Substantia nigra (tissue), 51 donors: ENCODE measurements at places on chromosomes 16 and 17.

DNA sequence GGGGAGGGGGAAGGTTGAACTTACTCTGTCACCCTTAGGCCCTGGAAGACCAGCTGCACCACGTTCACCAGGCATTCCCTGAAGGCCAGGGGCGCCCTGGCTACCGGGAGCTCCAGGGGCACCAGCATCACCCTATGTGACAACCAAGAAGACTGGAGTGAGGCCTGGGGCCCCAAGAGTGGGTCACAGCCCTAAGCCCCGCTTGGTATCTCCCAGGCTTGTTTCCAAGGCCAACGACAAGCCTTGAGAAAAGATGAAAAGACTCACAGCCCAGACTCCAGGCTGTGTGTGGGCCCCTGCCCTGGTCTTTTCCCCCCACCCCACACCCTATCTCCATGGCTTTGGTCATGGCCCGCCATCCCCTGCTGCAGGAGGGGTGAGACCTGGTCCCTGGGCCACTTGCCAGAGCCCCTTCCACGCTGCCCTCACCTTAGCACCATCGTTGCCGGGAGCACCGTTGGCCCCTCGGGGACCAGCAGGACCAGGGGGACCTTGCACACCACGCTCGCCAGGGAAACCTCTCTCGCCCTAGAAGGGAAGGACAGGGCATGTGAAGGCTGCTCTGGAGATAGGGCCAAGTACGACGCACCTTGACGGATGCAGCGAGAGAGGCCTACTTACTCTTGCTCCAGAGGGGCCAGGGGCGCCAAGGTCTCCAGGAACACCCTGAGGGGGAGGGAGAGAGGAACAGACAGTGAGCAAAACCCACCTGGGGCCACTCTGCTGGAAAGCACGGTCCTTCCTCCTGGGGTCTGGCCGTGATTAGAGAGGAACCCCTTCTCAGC, 9.9 kb downstream of the COL1A1 start:
- no peak for DNase-seq

DNA sequence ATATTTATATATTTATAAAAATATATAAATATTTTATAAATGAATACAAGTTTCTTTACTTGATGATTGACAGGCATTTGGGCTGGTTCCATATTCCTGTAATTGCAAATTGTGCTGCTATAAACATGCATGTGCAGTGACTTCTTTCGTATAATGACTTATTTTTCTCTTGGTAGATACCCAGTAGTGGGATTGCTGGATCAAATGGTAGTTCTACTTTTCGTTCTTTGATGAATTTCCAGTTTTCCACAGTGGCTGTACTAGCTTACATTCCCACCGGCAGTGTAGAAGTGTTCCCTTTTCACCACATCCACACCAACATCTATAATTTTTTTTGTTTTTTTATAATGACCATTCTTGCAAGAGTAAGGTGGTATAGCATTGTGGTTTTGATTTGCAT, 7.8 kb downstream of the ACSM2B start:
- DNase-seq, result no peak

- no peak for DNase-seq
These were observed 6.9 kb downstream of the KRT31 start for GRCh38 chr17:41390411-41390938.

DNA sequence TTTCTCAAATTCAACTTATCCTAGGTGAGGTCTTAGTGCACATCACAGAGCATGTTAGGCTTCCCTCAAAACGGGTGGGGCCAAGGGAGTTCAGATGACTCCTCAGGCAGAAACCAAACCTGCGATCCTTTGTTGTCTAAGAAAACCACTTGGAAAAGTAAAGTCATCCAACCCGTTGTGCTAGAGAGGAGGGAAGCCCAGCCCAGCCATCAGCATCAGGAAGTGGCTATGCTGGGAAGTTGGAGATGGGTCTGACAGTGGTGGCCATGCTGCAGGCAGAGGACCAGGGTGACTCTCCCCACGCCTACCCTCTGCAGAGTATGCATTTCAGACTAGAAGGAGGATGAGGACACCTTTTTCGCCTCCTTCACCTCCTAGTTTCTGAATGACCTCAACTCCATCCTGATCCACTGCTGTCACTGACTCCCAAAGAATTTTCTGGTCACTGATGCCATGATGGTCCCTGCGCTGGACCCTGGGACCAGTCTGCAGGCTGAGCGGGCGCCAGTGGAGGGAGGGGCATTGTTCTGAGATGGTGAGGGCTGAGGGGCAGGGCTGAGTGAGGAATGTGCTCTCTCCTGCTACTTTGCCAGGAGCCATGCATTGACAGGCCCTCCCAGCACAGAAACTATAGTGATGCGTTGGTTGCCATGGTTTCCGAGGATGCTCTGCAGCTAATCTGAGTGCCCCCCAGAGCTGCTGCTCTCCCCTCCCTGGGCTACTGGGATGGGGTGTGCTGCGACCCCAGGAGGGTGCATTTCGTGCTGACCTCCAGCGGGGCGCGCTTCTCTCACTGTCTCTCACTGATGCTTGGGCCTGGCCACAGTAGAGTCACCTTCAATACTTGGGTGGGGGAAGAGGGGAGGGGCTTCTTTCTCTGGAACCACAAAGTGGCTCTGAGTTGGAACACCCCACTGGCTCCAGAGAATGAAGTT, 20.4 kb downstream of the ALOX12B start:
- DNase-seq, result no peak

DNA sequence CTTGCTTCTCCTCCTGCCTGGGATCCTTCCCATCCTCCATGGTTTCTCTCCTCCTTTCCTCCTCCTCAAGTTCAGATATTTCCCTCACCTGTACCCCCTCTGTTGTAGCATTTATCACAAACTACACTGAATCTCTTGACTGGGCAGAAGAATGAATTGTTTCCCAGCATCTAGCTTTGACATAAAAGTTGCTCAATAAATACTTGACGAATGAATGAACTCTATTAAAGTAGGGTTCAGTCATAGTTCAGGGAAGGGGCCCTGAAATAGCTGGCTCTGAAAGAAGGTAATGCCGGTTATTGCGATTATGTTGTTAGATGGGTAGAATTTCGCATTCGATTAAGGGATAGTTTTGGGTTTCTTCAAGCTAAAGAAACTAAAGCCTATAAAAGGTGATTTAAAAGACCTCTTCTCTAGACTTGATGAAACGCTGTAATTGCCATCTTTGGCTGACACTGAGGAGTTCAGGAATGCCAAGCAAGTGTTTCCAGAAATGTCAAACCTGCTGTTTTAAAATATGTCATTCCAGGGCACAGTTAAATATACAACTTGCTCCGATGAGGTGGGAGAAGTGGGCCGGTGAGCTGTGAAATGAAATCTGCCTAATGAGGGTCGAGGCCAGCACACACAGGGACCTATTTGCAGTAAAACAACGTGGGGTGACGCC, 1.0 kb upstream of the CPD start:
- DNase-seq, result no peak

GRCh38 chr16:78745108-78746019, 645.9 kb downstream of the WWOX start:
- DNase-seq, result no peak

DNA sequence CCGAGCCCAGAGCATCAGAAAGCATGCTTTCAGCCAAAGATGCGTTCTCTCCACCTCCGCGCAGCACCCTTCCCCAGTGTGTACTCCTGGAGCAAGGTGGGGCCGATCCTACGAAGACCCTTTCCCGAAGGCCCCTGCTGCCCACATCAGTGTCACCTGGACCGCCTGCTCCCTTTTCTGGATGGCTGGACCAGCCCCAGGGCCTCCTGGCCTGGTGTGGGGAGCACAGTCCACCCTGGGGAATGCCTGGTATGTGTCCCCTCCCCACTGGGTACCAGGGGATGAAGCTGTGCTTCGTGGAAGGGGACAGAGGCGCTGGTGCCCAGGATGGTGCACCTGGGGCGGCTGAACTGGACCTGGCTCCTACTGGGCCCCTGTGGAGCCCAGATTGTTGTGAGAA, 173.8 kb downstream of the SEC14L1 start:
- DNase-seq, result no peak

GRCh38 chr16:78607465-78607864, 508.0 kb downstream of the WWOX start:
- DNase-seq, result no peak

DNA sequence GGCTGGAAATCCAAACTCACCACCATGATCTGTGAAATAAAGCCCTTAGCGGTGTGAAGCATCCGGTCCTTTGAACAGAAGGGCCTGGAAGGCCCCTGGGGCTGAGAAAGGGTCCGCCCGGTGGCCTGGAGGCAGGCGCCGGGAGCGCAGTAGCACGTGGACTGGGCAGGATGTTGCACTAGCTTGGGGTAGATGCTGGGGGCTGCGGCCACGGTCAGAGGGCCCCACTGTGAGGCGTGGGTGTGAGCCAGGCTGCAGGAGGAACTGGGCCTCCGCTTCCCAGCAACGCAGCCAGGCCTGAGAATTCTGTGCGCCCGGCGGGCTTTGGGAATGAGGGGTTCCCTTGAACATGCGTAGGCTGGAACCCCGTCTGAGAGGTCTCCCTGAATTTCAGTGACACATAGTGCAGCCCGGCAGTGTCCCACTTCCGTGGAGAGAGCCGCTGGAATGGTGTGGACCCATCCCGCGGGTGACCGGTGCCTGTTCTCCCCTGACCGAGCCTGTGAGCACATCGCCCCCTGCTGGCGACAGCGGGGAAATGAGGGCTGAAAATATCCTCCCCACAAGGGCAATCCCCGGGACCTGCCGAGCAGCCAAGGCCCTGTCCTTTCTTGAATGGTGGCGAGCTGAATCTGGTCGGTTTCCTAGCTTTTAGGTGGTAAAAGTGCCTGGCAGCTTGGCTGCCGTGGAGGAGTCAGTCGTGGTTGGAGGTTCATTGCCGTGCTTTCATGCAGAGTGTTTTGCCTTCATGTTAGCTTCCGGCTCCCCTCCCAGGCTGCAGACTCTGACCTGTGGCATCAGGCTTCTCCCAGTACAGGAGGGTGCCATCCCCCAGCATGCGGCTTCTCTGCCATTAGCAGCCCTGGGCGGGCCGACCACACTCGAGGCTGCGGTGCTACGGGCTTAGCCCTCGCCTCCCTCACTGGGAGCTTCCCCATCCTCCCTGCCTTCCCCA, 43.8 kb downstream of the DNAJA2 start:
- DNase-seq, result peak; percentile 70

DNA sequence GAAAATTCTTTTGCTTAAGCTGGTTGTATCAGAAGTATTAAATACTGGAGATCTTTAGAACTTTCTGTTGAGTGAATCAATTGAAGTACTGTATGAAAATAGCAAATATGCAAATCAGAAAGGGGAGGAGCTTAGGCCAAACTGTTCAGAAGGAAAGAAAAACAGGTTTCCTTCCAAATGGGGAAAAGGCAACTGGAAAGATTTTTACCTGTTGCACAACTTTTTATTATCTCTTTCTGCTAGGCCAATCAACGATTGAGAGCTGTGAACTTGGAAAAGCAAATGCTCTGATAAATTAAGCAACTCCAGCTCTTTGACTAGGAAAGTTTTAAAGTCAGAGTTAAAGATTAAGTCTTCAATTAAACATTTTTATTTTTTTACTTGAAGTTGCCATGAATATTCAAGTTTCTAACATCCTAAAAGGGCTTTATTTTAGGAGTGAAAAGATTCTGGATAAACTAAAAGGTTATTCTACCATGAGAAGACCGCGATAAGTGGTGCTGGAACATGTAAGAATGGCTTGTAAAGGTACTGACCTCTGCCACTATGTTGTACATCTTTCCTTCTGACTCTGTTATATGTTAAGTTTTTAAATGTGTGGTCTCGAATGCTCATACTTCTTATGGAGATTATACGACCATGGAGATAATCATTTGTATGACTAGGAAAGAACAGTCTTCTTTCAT, 16.5 kb downstream of the DCUN1D3 start:
- no peak for DNase-seq

DNA sequence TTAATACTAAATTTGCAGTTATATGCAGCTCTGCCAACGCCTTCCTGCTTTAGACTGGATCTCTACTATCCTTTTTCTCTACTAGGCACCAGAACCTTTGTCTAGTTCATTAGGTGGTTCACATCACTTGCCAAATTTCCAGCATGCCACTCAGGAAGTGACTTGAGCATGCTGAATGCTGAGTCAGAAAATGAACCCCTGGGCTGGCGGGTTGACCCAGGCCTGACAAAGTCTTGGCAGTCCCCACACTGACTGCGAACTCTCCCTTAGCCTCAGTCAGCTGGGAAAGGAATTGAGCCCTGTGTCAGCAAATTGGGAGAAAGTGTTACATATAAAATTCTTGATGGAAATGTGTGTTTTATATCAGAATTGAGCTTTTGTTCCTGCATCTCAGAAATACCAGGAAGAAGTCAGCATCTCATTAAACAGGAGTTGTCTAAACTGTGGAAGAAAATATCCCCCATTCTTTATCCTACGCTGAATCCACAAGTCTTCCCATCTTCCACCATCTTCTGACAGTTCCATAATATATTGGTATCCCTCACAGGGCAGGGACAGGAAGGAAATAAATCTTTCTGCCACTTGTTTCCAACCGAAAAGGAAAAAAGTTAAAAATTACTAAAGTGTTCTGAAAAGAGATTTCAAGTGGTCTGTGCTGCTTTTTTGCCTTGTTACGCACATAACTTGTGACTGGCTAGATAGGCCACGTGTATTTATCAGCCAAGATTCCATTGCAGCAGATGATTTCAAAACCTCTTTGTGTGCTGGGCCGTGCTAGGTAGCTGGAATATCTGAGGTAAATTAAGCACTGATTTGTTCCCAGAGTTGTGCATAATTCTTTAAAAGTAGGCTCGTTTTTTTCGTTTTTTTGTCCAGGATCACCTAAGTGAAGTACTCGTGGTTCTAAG, 16.7 kb upstream of the SLC12A3 start:
- no peak for DNase-seq

GRCh38 chr17:16122697-16123434, 92.5 kb downstream of the NCOR1 start:
- no peak for DNase-seq

DNA sequence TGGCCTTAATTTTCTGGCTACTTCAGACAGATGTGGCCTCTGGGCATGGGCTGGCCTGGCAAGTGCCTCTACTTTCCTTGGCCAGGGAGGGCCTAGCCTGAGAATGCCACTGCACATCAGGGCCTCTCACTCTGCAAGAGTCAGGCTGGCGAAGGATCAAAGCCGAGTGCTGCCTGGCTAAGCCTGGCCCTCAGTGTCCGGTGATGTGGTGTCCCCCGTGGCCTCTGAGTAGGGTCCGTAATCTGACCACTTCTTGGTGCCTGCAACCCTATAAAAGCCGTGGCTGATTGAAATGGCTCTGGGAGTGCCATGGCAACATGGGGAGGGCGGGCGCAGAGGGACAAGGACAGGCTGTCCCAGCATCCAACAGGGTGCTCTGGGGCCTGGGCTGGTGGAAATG, 30.2 kb downstream of the TBX4 start:
- DNase-seq, result no peak

- DNase-seq, result no peak
These were observed 24.0 kb downstream of the LIMD2 start for GRCh38 chr17:63675607-63676546.

- DNase-seq, result no peak
These were observed 219.0 kb downstream of the UTP18 start for GRCh38 chr17:51479303-51479702.

DNA sequence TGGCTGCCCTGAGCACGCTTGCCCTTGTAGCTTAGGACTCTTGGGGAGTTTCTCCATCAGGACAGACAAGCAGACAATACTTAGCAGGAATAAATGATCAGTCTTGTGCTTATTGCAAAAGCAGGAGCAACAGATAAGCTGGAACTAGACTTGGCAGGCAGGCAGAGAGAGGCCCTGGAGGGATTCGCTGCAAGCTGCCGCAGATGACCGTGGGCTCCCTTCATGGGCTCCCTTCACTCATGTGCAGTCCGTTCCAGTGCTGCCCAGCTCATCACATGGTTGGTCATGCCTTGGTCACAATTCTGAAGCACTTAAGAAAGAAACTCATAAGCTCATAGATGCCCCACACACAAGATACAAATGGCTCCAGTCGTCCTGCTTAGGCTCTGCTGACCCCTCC, 2.4 kb upstream of the SLC5A10 start:
- no peak for DNase-seq
